Testis (tissue), 5 donors: ENCODE measurements at places on chromosomes 5 and 9. TPM values are rescaled to one million over a fixed set of nuclear protein-coding genes. Genes with fewer than 3 reads are reported as not detected.
A peak's percentile ranks its signal among the peaks of the same experiment; 100 is the strongest.

The ANKRD31 gene
- 16.9 TPM for total RNA-seq

- no peak for DNase-seq
These were observed 410.2 kb upstream of the SLC30A5 start for GRCh38 chr5:68683632-68684036.

DNA sequence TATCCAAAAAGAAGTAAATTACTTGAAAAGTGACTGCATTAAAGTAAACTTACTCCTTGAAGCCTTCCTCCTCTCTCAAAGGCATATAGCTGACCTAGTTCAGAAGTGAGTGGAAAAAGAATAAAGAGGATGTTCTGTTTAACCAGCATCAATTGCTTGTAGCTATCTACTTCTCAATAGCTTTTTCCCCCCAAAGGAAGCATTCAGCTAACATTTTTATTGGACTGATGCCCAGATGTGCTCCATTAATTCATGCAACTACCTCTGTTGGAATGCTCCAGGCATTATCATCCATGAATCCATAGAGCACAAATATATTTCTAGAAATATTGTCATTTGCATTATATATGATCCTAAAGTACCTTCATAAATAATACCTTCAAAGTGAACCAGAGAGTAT, 132.8 kb downstream of the RASEF start:
- no peak for DNase-seq

The GPR150 gene
- 0.87 TPM for total RNA-seq

DNA sequence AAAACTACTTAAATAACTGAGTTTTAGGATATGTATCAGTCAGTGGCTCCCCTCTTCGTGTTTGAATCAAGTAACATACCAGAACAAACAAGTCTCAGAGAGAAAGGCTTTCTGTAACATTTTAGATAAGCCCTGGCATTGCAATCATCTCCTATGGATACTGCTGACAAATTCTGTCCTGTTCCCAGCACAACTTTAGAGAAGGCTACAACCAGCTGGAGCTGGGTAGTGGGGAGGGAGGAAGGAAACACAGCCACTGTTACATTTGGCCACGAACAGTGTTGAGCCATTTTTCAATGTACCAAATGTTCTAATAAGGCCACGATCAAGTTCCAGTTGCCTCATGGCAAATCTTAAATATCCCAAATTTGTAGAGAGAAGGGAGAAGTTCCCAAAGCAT, 511.8 kb upstream of the WWC1 start:
- peak; percentile 18 for DNase-seq

- no peak for DNase-seq
These were observed 23.4 kb downstream of the CPLX2 start for GRCh38 chr5:175894793-175895192.

GRCh38 chr5:52443187-52443586, 344.5 kb upstream of the ITGA1 start:
- DNase-seq = no peak

The SYK gene
- 51.1 TPM for total RNA-seq

The FOXD4L4 gene
- total RNA-seq = 0.62 TPM

The PCDHGA1 gene
- 8.7 TPM for total RNA-seq

The PCDHA10 gene
- 4.4 TPM for total RNA-seq

DNA sequence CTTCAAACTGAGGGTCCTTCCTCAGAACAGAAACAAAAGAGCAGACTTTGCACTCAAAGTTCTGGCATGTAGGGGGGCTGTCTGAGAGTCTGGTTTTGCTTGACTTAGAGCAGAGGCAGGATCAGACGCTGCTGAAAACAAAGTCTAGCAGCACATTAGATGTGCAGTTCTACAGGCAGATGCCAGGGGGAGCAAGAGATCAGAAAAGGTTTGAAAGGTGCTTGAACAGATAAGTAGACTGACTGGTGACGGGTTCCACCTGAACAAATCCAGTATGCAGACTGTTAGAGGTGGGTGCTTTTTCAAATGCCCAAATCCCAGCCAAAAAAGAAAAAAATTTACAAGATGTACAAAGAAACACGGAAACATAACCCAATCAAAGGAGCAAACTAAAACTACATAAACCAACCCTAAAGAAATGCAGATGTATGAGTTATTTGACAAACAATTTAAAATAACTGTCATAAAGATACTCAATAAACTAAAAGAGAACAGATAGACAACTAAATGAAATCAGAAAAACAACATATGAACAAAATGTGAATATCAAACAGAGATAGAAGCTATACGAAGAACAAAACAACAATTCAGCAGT, 194.7 kb upstream of the FREM1 start:
- DNase-seq = peak; percentile 25

GRCh38 chr9:134463280-134463679, 137.0 kb downstream of the RXRA start:
- DNase-seq = no peak

- DNase-seq = no peak
These were observed 58.8 kb downstream of the PTBP3 start for GRCh38 chr9:112274600-112274999.

GRCh38 chr5:60295423-60295822, 401.9 kb upstream of the PDE4D start:
- DNase-seq = peak; percentile 42

GRCh38 chr5:61332851-61333320, 828 bp downstream of the ZSWIM6 start:
- DNase-seq = peak; percentile 49

- no peak for DNase-seq
These were observed 67.7 kb downstream of the NUP214 start for GRCh38 chr9:131193051-131193450.

DNA sequence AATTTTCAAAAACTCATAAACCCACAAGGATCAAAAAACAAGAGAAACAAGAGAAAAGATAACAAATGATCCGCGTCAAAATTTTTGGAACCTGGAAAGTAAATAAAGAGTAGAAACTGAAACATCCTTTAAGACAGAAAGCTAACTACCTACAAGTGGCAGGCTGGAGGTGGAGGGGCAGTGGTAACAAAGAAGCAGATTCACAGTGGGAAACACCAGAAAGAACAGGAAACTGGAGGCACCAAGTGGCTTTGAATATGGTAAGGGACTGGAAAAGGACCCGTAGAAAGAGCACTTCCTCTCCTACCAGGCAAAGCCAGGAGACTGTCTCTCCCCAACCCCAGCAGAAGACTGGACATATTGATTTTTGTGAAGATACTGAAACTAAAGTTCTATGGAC, 100.6 kb upstream of the TARS1 start:
- no peak for DNase-seq

DNA sequence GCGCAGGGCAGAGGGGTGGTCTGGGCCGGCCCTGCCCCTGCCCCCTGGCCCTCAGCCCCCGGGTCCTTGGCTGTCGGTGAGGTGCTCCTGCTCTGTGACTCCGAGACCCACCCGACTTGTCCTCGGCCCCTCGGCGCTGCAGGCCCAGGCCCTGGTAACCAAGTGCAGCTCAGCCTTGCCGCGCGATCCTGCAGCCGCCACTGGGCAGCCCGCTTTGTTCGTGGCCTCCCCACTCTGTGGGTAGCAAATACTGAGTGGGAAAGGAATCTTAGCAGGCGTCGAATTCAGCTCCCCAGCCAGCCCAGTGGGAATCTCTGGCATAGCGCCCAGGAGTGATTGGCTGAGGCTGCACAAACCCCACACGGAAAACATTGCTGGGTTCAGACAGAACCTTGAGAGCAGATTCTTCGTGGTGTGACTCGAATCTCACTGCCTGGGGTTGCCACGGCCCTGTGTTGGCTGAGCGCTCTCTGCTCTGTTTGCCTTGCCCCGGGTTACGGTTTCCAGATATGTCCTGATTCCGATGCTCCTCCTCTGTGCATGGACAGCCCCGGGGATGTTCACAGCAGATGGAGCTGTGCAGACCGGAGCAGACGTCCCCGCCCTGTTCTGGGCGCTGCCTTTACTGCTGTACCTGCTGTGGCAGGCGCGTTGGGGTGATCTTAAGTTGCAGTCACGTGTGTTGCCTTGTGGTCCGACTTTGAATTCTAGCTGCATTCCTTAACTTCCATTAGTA, 13.4 kb upstream of the EXOC3 start:
- peak; percentile 46 for DNase-seq

- no peak for DNase-seq
These were observed 4.5 kb downstream of the PIP5K1B start for GRCh38 chr9:68709291-68710110.

- DNase-seq = no peak
These were observed 127.2 kb downstream of the MRPL36 start for GRCh38 chr5:1672396-1672795.

The CCL27 gene
- 3.1 TPM for total RNA-seq

GRCh38 chr9:109950710-109951443, 170.9 kb downstream of the PALM2AKAP2 start:
- no peak for DNase-seq

The LARP1 gene
- 169 TPM for total RNA-seq

- DNase-seq = no peak
These were observed 141.0 kb upstream of the PPP1R26 start for GRCh38 chr9:135338546-135338945.

The CDX1 gene
- 3.4 TPM for total RNA-seq

The ADGRD2 gene
- 0.31 TPM for total RNA-seq

The IL13 gene
- total RNA-seq = 17.3 TPM

DNA sequence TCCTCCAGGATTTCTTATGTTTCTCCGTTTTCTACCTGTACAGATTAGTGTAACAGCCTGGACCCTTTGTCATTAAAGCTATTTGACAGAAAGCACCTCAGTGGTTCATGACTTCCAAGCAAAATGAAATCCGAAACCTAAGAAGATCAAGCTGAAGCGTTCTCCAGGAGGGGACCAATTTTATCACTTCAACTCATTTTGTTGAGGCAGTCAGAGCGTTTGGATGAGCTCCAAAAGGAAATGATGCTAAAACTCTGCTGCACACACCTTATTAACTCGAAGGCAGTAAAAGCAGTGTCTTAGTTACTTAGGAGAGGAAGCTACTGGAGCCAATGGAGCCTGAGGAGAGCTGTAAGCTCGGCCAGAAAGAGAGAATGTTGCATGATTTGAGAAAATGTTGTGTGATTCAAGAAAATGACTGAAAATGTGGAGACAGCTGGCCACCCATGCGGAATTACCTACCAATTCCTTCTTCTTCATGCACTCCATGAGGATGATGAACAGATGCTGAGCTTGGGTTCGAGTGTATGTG, 346.7 kb upstream of the KLF9 start:
- DNase-seq = no peak

The TPRN gene
- 25.9 TPM for total RNA-seq

- DNase-seq = no peak
These were observed 8.1 kb downstream of the ZNF622 start for GRCh38 chr5:16457451-16457850.

The PCDHB15 gene
- total RNA-seq = 27.6 TPM

- DNase-seq = no peak
These were observed 65.2 kb upstream of the PTGER4 start for GRCh38 chr5:40614466-40614865.

GRCh38 chr9:99142275-99142674, 37.4 kb downstream of the TGFBR1 start:
- no peak for DNase-seq

GRCh38 chr9:7439355-7439995, 360.1 kb downstream of the DMAC1 start:
- DNase-seq = no peak

DNA sequence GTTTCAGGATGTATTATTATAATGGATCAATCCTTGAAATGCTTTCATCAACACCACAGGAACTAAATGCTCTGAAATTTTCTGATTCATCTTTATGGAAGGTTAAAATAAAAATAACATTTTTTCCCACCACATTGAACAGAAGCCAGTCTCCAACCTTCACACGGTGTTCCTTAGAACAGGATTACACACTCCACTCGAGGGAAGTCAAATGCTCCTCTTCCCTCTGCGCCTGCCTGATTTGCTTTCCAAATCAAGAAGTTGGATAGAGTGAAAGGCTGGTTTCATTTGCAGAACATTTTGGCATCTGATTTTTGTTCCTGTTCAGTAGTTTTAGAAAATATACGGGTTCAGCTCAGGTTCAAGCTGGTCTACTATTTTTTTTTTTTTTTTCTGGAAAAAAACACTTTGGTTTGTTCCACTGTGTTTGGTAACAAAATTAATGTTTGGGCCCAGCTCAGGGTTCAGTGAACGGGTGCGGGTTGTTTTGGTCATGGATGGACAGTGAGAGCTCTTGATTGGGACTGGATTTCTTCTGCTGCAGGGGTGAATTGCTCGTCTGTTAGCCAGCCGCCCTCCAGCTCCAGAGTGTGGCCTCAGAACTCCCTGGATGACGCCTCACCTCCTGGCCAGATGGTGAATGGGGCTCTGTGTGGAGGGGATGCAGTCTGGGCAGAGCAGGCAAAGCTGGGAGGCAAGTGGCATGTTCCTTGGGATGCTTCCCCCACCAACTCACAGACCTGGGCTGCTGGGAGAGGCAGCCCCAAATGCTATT, 82.4 kb upstream of the STC2 start:
- no peak for DNase-seq

The DAPK1 gene
- 71.0 TPM for total RNA-seq

The FRMPD1 gene
- total RNA-seq = 48.0 TPM

- no peak for DNase-seq
These were observed 636 bp upstream of the PWWP2A start for GRCh38 chr5:160119905-160120266.

GRCh38 chr5:24598956-24599355, 45.8 kb downstream of the CDH10 start:
- no peak for DNase-seq

DNA sequence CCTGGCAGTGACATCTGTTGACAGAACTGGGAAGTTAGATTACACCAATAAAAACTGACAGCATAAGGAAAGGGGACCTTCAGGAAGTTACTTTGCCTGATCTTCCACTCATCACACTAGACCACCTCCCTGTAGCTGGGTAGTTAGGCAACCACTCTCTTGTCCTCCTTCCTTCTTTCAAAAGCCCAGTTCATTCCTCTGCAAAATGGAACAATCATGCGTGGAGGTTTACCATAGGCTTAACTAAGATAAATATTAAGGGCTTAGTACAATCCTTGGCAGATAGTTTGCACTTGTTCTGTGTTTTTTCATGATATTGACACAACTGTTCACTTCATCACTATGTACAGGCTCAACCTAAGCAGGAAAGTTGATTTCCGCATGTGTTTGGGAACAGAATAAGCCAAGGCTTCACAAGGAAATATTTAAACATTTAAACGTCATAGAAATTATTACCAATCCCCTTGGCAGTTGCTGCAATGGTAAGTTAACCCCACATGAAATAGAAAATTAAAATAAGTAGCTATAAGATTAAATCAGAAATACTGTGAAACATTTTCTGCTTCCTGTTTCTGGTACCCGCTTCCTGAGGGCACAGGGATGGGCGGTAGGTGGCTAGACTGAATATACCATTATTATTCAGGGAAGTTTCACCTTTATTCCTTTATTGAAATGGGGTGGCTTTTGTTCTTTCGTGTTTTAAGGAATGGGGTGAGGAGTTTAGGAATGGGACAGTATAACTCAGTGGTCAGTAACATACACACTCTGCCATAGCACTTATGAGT, 9.9 kb upstream of the PTGER4 start:
- DNase-seq = no peak

- peak; percentile 25 for DNase-seq
These were observed 171.3 kb downstream of the GDNF start for GRCh38 chr5:37668524-37669047.

GRCh38 chr9:125126019-125126746, 17.1 kb downstream of the SCAI start:
- peak; percentile 74 for DNase-seq
